ENCODE measurements at places on chromosomes 4 and X. TPM values are rescaled to one million over a fixed set of nuclear protein-coding genes. Genes with fewer than 3 reads are reported as not detected.

Gene SLC30A9
- 25.6 TPM for total RNA-seq

Gene NWD2
- total RNA-seq: not detected

GRCh38 chr4:27001398-27002164 lies 140.9 kb downstream of the STIM2 start:
- no peak for DNase-seq

DNA sequence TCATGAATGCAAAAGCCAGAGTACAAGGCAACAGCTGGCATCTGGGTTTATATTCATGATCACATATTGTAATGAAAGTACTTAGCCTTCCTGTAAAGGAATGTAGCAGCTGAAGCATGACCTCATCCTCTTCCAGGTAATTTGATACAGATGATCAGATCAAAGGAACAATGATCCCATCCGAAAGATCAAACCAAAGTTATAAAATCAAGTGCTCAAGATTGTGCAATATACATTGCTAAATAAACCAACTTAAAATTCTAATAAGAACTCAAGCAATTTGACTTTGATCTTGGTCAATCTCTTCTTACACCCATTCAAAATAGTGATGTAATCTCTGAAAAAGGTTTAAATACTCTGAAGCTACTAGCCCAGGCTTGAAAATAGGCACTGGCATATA lies 113.1 kb upstream of the INPP4B start:
- DNase-seq: no peak

Data from T-cell (primary cell).